GM10248 (cell line): ENCODE measurements at places on chromosomes 11 and 22.

DNA sequence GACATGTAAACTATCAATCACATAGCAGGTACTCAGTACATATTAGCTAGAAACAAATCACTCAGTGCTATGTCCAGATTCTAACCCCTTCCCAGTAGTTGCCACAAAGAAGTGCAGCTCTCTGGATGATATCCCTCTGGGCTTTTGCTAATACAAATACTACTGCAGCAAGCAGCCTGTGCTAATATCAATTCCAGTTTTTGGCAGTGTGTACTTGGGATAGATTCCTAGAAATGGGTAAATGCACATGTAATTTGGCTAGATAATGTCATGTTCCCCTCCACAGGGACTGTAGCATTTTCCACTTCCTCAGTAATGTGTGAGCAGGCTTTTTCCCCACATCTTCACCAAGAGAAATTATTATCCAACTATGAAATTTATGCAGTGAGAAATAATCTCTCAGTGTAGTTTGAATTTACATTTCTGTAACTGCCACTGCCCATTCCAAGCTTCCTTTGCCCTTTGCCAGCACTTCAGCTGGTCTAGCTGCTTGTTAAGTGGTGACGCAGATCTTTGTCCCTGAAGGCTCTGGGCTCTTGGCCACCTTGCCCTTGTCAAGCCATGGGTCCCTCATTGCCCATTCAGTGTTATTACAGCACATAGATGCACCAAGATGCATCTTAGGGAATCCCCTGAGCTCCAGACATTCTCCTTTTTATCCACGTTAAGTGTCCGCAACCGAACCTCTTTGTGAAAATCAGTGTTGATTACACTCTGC is 107.1 kb upstream of the CLPB start:
- no peak for DNase-seq

GRCh38 chr22:27318516-27318915 is 483.0 kb downstream of the MN1 start:
- DNase-seq: no peak

GRCh38 chr22:46212195-46212594 is 37.9 kb downstream of the CDPF1 start:
- no peak for DNase-seq

DNA sequence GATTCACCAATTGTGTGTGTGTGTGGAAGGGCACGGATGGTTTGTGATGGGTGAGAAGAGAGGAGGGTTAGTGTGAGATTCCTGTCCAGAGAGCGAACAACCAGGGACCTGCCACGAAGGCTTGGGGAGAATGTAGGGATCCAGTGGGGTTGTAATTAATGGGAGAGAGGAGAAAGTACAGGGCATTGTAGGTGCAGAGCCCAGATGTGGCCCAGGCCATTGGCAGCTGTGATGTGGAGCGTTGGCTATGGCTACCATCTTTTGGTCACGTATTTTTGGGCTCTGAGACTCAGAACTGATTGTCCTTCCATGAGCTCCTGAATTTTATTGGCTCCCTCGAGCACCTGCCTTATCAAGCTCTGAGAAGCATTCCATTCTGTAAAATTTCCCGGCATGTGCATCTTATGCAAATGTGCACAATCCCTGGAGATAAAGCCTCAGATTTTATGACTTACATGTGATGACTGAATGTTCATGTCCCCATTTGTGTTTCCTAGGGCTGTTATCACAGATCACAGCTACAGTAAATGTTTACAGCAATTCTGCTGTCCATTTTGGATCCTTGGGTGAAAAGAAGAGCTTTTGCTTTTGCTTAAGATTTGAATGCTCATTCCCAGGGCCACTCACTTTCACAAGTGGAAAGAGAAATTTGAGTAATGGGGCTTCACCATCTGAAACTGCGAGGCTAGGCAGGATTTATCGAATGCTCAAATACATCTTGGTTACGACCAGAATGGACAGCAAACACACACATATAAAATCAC is 33.1 kb downstream of the SLC5A1 start:
- DNase-seq: no peak

- DNase-seq: no peak
Measured at GRCh38 chr11:47881145-47881544, 33.0 kb upstream of the NUP160 start.

DNA sequence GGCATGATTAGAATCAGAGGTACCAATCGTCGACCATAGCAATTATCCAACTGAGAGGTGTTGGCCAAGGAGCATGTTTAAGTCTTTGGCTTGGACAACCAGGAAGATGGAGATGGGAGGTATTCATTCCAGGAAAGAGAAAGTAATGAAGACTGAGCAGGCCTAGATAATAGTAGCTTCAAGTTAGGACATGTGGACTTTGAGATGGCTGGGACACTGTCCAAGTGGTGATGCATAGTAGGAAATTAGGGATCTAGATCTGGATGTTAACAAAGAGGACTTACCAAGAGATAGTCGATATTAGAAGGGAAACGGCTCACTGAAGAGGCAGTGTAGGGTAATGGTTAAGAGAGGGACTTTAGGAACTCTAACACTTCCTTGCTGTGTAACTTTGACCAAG is 266.7 kb downstream of the FAM76B start:
- DNase-seq: no peak
